NT2/D1 (cell line): ENCODE measurements at places on chromosomes 3 and 15.

DNA sequence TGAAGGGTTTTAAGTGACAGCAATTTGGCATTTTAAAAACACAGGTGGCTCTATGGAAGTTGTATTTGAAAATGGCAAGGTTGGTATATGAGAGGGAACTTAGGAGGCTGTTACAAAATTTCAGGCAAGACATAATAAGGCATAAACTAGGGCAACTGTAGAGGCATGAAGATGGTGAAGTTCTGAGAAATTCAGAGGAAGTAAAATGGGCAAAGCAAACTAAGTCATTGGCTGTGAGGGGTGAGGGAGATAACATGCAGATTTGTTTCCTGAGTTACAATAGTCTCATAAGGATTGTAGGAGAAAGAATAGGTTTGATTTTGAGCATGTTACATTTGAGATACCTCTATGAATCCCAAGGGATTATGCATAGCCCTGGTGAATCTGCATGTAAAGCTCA, 302.9 kb upstream of the ARHGEF26 start:
- DNase-seq, result no peak

- DNase-seq, result no peak
These were observed 1149.6 kb downstream of the IGSF11 start for GRCh38 chr3:117885011-117885441.

- DNase-seq, result peak; percentile 79
These were observed 60.6 kb upstream of the ADAMTS9 start for GRCh38 chr3:64748244-64748904.

- no peak for DNase-seq
These were observed 60.5 kb downstream of the KLF13 start for GRCh38 chr15:31387092-31387478.

DNA sequence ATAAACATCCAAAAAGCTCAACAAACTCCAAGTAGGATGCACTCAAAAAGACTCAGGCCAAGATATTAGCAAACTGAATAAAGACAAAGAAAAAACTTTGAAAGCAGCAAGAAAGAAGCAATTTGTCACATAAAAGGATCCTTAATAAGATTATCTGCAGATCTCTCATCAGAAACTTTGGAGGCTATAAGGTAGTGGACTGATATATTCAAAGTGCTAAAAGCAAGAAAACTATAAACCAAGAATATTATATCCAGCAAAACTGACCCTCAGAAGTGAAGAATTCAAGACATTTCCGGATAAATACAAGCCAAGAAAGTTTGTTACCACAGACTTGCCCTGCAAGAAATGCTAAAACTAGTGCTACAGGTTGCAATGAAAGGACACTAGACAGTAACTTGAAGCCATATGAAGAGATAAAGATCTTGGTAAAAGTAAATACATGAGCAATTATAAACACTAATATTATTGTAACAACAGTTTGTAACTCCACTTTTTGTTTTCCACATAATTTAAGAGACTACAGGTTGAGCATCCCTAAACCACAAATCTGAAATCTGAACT, 23.6 kb downstream of the C3orf33 start:
- DNase-seq, result no peak

GRCh38 chr3:111723293-111724215, 128.4 kb upstream of the ZBED2 start:
- no peak for DNase-seq

DNA sequence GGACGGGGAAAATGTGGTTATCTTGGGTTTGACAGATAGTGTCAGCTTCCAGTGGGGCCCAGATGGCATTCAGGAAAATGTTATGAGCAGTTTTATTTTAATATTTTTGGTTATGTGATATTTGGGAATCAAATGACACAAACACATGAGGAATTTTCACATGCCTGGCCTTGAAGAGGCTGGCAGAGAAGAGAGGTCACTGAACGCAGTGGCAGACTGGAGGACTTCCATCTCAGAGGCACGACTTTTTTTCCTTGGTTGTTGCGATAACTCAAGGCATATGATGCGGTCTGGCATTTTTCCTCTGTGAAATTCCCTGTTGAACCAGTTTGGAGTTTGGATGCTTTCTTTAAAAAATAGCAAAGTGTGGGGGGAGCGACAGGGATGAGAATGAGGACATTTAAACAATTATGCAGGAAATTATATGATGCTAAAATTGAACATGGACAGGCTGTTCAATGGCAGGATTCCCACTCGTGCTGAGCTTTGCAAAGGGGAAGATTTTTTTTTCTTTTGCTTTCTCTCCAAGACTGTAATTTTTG, 36.9 kb upstream of the ARPP21 start:
- no peak for DNase-seq

GRCh38 chr15:77715860-77716259, 83.1 kb upstream of the LINGO1 start:
- no peak for DNase-seq

GRCh38 chr15:100940767-100941379, 21.7 kb downstream of the LRRK1 start:
- DNase-seq, result no peak
